ENCODE measurements at places on chromosomes 1 and 21. TPM values are rescaled to one million over a fixed set of nuclear protein-coding genes. Genes with fewer than 3 reads are reported as not detected.

- no peak for DNase-seq
Observed at GRCh38 chr1:209751627-209752231, 4.1 kb upstream of the TRAF3IP3 start.

DNA sequence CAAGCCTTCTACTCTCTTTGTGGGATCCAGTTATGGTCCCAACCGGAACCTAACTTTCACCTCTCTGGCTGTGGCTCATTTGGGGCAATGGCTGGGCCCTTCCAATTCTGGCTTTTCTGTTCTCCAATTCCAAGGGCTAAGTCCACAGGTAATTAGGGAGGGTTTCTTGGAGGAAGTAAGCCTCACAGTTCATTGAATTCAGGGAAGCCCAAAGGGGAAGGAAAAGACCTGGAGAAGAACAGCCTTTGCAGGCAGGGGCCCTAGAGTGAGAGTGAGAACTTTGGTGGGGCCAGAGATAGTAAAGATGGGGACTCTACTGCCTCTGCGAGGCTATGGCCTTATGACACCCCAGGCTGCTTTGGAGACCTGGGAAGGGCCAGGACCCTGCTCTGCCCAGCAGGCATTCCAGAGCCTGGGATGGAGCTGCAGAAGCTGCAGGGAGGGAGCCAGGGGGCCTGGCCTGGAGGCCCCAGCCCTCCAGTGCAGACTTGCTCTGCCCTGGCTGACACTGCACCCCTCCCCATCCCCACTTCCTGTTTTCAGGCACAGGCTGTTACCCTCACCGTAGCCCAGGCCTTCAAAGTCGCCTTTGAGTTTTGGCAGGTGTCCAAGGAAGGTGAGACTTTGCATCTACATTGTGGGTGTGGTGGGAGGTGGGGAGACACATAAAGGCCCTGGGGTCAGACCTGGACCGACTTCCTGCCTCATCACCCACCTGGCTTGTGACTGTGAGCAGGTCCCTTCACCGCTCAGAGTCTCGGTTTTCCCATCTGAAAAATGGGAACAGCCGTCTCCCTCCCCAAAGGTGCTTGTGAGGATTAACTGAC, 18.9 kb downstream of the LDLRAP1 start:
- DNase-seq, result no peak

- no peak for DNase-seq
Observed at GRCh38 chr1:235929216-235929615, 62.5 kb upstream of the LYST start.

Gene ACKR1
- total RNA-seq, result 71.9 TPM

Gene OLFM3
- total RNA-seq, result not detected

Data from lower leg skin (tissue), 4 donors.